Left colon (tissue), 2 donors: ENCODE measurements at places on chromosomes 2 and 18.

DNA sequence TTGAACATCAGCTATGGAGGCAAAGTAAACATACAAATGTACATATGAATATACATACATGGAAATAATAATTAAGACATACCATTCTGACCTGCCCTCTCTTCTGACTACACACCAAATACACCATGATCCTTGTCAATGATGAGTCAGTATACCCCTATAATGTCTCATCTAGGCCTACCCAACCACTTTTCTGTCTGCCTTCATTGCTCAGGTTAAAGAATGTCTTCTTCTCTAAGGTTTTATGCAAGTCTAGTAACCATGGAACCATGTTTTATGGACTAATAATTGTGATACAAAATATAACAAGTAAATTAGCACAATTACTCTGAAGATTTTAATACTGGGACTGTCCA is 128.7 kb downstream of the NCKAP5 start:
- no peak for DNase-seq

GRCh38 chr2:124027182-124027581 is 2.1 kb downstream of the CNTNAP5 start:
- DNase-seq = peak; percentile 12

- DNase-seq = peak; percentile 74
Measured at GRCh38 chr18:48952287-48953103, 1.7 kb upstream of the SMAD7 start.

GRCh38 chr2:52536929-52537460 is 1230.6 kb upstream of the CHAC2 start:
- no peak for DNase-seq

- DNase-seq = no peak
Measured at GRCh38 chr2:168466190-168466737, 10.2 kb downstream of the CERS6 start.

DNA sequence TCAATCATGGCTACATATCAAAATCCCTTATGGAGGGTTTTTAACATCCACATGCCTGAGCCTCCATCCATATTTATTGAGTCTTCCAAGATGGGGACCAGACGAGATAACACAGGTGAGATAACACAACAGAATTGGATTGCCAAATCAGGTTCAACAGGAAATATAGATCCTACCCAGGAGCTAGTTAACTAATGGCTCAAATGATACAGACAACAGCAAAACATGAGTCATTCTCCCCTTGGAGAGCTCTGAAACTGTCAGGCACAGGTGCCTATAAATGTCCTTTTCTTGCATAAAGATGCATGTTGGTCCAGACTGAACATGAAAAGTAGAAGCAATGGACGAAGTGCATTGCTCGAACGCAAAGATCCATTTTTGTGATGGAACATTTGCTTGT is 202.2 kb downstream of the CDH20 start:
- no peak for DNase-seq

DNA sequence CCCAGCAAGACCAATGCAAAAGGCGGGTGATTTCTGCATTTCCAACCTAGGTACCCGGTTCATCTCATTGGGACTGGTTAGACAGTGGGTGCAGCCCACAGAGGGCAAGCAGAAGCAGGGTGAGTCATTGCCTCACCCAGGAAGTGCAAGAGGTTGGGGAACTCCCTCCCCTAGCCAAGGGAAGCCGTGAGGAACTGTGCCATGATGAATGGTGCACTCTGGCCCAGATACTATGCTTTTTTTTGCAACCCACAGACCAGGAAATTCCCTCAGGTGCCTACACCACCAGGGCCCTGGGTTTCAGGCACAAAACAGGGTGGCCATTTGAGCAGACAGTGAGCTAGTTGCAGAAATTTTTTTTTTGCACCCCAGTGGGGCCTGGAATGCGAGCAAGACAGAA is 662.6 kb upstream of the ACVR2A start:
- peak; percentile 43 for DNase-seq

- no peak for DNase-seq
Measured at GRCh38 chr2:10514743-10515142, 66.6 kb upstream of the ODC1 start.
